ENCODE measurements at places on chromosomes 6 and 20. TPM values are rescaled to one million over a fixed set of nuclear protein-coding genes. Genes with fewer than 3 reads are reported as not detected.

The CST1 gene
- total RNA-seq = not detected

DNA sequence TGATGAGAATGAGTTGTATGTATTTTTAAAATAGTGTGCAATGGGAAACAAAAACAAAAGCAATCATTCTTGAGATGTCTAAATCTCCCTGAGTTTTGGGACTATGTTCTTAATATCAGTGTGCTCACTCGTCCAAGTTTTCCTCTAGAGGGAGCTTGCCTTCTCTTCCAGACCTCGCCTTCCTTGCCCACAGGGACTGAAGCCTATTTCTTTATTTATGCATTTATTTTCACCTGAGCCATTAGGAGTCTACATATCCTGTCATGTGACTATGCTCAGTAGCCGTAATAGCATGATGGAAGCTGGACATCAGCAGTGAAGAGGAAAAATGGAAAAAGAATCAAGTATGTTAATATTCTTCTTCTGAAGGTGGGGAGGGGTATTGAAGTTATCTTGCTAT, 131.2 kb downstream of the SH3BGRL2 start:
- no peak for DNase-seq

GRCh38 chr20:3716195-3716834, 3.9 kb upstream of the SIGLEC1 start:
- DNase-seq = peak; percentile 37

GRCh38 chr20:24684421-24684871, 215.0 kb downstream of the SYNDIG1 start:
- no peak for DNase-seq

DNA sequence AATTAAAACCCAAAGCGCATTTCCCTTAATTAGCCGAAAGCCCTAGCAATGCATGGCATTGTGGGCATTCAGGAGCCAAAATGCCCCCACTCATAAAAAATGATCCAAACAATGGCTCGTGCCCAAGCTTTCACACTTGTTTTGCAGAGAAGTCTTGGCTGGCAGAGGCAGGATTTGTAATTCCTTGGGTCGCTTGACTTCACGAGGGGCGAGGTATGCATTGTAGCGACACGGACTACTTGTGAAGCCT, 613 bp upstream of the SASH1 start:
- DNase-seq = no peak

GRCh38 chr20:63495741-63496595, 2.9 kb downstream of the EEF1A2 start:
- peak; percentile 28 for DNase-seq

The PRPH2 gene
- total RNA-seq = 0.83 TPM

DNA sequence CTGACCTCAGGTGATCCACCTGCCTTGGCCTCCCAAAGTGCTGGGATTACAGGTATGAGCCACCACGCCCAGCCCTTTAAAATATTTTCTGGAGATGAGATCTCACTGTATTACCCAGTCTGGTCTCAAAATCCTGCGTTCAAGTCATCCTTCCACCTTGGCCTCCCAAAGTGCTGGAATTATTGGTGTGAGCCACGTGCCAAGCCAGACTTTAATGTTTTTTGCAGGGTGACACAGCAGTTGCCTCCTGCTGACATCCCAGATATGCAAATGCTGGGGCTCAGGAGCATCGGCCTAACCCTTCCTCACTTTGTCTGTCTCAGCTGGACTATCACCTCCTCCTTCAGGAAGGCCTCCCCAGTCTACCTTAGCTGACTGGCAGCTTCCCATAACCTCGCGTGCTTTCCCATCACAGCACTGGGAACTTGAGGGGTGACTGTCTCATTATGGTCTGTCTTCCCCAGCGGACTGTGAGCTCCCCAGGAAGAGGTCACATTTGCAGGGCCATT, 14.3 kb upstream of the ID1 start:
- no peak for DNase-seq

- DNase-seq = no peak
Measured at GRCh38 chr6:10426781-10427279, 12.0 kb upstream of the TFAP2A start.

GRCh38 chr6:21678990-21679389, 85.4 kb downstream of the SOX4 start:
- DNase-seq = peak; percentile 78

GRCh38 chr20:5067877-5068645, 51.7 kb downstream of the PCNA start:
- DNase-seq = no peak

- no peak for DNase-seq
Measured at GRCh38 chr20:63635431-63636141, 8.7 kb upstream of the GMEB2 start.

GRCh38 chr6:166624275-166624674, 2.8 kb downstream of the RPS6KA2 start:
- DNase-seq = peak; percentile 69

GRCh38 chr20:62481425-62482145, 5.8 kb upstream of the GATA5 start:
- DNase-seq = no peak

The NMBR gene
- not detected for total RNA-seq

DNA sequence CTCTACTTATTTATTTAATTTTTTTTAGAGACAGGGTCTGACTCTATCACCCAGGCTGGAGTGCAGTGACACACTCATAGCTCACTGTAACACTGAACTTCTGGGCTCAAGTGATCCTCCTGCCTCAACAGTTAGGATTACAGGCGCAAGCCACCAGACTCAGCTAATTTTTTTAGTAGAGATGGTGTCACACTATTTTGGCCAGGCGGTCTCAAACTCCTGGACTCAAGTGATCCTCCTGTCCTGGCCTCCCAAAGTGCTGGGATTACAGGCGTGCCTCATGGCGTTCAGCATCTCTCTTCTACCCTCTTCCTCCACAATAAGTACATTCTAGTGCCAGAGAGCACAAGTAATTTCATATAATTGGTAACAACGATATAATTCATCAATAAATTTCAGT, 5.5 kb downstream of the SSR1 start:
- no peak for DNase-seq

- no peak for DNase-seq
Measured at GRCh38 chr6:156053626-156054025, 598.0 kb upstream of the NOX3 start.

DNA sequence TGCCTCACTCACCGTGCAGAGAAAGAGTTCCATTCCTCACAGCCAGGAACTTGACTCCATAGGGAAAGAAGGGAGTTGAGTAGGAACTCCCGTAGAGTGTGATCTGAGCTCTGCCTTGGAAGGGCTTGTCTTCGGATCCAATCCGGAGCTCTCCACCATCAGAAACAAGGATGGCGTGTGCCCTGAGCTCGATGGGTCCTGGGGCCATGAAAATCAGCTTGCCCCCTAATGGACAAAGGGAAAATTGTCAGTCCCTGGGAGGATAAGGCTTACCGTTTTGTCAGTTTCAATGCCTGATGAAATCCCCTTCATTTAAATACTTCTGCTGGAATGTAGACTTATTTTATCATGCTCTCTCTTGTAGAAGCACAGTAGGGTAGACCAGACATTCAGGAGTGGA, 153.3 kb downstream of the PKHD1 start:
- DNase-seq = no peak

DNA sequence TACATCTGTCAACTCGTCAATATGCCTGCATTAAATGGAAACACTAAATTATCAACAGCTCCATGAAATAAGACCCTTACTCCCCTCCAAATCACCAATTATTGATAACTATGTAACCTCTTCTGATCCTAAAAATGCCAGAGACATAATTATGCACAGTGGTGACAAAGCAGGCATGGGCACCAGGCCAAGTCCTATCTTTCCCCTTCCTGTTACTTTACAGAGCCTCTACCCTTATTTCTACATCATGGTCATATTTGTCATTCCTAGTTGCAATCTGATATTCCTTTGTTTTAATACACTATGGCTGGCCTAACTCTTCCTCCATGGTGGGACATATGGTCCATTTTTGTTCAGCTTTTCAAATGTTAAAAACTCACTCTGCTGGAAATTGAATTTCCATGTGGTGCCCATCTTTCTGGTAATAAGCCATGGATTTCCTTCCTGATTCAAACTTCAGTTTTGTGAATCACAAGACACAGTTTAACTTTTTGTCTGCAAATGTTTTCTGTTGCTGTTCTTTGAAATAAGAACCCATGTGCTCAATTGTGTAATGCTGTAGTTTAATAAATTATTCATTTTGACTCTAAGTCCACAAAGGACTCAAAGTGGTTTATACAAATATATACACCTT, 41.8 kb upstream of the ARFGEF2 start:
- no peak for DNase-seq

The PLAGL2 gene
- total RNA-seq = 3.1 TPM

The TBP gene
- total RNA-seq = 12.2 TPM
